Activated CD8-positive, alpha-beta memory T cell treated with anti-CD3 and anti-CD28 coated beads for 1 hour (primary cell): ENCODE measurements at places on chromosomes 7 and 10.
A peak's percentile ranks its signal among the peaks of the same experiment; 100 is the strongest.

GRCh38 chr7:80537091-80537490 is 25.2 kb upstream of the GNAT3 start:
- DNase-seq = no peak

DNA sequence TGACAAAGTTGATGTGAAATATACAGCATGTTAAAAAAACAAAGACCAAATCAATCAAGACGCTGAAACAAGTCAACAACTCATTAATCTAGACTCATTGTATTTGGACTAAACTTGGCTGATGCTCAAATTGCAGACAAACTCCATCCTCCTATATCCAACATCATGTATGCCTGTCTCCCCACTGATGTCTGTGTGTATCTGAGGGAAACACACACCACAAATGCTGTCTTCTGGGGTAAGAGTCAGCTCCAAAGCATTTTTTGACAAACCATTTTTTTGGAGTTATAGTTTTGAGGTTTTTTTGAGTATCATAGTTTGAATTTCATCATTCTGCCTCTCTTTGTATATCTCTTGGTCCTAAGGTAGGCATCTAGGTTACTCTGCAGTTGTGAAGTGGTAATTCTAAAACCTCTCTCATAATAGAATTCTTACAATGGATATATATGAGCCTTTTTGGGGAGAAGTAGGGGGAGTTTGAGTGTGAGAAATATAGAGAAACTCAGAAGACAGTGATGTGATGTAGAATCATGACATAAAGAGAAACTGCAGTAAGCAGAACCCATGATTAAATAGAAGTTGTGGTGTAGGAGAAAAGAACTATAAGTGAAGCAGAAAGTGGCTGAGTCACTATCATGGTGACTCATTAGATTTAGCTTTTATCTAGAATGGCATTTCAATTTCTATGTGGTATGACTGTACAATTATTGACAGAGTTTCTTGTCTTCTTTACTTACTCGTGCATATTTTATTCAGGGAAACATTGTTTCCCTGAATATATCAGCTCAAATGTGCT is 1531.1 kb upstream of the LRRTM3 start:
- no peak for DNase-seq

DNA sequence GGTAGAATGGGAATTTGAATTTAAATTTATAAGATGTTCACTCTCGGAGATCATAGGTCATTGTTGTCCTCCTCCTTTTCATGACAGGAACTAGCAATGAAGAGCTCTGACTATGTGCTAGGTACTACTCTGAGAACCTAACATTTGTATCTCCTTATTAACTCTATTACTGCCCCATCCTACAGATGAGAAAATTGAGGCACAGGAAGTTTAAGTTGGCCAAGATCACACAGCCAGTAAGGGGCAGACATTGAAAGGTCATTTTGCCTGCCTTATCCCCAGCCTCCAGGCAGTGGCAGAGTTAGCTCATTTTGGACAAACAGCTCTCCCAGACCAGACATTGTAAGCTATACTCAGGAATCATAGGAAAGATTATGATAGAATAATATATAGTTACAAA is 6.0 kb downstream of the SRGN start:
- DNase-seq = no peak

DNA sequence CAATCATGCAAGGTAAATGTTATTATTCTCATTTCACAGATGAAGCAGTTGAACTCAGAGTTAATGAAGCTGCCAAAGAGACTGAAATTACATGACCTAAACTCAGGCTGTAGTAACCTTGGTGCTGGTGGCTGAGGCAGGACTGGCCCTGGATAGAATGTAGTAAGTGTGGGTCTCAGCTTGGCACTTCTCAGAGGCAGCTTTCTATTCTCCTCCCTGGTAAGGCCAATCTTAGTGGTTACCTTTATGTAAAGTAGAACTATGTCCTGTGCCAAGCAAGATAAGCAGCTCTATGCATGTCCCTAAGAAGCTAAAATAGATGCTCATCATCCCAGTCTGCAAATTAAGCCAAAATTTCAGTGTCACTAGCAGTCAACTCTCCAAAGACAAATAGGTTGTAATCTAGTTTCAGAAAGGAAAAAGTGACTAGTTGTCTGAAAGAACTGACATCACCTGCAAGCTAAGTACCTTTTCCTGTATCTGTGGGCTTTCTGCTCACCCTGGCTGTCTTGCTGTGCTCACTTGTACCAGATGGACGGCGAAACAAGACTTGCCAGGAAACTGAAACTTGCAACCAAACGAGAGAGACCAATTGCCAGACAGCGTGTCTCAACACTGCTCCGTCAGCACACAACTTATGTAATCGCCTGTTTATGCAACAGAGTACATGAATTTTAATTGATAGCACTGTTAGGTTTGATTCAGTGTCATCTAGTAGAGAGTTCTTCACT is 43.7 kb downstream of the CH25H start:
- peak; percentile 5 for DNase-seq

DNA sequence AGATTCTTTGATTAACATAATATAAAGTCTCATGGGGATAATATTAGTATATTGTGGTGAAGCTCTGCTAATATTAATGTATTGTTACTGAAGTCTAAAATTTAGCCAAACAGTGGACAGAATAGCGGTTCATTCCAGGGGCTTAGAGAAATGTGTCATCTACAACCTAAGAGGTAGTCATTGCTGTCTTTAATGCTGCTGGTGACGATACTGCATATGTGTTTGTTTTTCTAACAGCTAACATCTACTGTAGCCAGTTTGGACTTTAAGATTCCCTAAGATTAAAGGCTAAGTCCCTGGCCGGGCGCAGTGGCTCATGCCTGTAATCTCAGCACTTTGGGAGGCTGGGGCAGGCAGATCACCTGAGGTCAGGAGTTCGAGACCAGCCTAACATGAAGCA is 102.0 kb upstream of the SAMD8 start:
- no peak for DNase-seq

GRCh38 chr7:112437072-112437471 is 13.2 kb upstream of the IFRD1 start:
- no peak for DNase-seq

GRCh38 chr7:101303102-101303701 is 18.4 kb downstream of the IFT22 start:
- DNase-seq = no peak

DNA sequence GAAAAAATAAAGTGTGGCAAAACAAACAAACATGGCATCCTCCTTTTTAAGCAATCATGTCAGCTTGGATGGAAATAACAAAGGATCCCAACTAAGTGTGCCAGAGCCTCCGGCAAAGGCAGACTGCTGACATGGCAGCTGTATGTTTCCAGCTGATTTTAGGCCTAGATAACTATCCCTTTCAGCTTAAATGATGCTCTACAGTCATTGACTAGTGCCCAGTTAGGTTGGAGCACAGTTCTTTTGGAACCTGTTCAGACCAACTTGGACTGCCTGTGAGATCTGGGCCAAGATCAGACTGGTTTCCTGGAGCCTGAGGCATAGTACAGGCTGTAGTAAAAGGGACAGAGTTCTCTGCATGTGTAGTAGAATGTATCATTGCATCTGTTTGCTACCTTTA is 128.7 kb downstream of the DYNC1I1 start:
- no peak for DNase-seq

- no peak for DNase-seq
These were observed 63.3 kb upstream of the GHITM start for GRCh38 chr10:84076047-84076388.

- no peak for DNase-seq
These were observed 114.8 kb downstream of the FAM53B start for GRCh38 chr10:124629415-124629814.

GRCh38 chr10:113965683-113966082 is 78.0 kb upstream of the ADRB1 start:
- no peak for DNase-seq
